CD4-positive, alpha-beta T cell (primary cell): ENCODE measurements at places on chromosomes 3 and 15. TPM values are rescaled to one million over a fixed set of nuclear protein-coding genes. Genes with fewer than 3 reads are reported as not detected.

- DNase-seq, result no peak
Measured at GRCh38 chr3:46871222-46871621, 6.3 kb upstream of the PTH1R start.

DNA sequence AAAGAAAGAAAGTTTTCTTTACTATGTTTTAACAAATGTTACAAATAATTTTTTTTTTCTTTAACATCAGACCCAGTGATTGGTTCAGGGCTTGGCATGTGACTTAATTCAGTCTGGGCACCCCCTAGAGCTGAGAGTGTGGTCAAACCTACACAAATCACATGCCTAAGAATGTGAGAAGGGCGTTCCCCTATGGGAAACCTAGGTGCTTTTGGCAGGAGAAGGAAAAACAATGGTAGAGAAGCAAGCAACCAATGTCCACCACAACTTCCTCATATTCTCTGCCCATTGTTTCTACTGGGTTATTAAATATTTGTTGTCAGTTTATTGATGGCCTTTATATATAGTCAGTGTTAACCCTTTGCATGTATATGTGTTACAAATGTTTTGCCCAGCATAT is 21.4 kb upstream of the PIAS1 start:
- peak; percentile 41 for DNase-seq

DNA sequence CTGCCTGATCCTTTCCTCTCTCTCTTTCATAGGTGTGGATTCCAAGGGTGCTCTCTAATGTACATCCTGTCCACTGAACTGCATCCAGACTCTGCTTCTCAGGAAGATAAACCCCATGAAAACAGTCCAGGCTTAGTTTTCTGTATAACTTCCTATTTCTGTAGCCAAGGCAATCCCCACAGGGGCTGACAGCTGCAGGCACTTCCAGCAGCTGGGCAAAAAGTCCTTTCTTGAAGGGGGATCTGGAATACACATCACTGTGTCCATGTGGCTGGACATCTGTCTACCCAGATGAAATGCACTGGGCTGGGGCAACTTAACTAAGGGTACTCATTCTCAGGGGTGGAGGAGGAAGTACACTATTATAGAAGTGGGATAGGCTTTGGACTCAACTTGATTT is 72.2 kb downstream of the NR1D2 start:
- DNase-seq, result no peak

DNA sequence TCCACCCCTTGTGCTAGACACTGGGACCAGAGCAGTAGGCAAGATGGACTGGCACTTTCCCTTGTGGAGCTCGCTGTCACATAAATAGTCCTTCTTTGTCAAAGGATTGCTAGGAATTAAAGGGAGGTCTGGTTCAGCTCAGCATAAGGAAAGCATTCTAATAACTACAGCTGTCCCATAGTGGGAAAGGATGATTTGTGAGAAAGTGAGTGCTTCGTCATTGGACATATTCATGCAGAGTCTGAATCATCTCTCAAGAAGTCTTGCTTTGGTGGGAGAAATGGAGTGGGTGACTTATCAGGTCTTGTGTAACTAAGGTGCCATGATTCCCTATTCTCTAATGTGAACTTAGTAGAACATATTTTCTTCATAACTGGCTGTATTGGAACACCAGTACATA is 14.7 kb downstream of the PPARG start:
- no peak for DNase-seq

DNA sequence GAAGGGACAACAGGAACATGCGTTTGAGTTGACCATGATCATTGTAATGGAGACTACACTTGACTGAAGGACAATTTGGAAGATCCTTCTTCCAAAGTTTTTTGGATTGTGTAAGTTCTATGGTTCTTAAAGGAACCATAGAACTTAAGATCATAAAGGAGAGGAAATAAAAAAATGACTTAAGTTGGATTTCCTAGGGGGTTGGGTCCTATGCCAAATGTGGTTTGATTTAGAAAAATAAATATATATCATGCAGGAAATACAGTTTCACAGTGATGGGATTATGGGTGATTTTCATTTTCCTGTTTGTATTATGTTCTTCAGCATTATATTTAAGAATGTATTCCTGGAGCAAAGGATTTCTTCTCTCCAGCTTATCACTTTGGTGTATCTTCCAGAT is 305.5 kb upstream of the DPH6 start:
- no peak for DNase-seq

DNA sequence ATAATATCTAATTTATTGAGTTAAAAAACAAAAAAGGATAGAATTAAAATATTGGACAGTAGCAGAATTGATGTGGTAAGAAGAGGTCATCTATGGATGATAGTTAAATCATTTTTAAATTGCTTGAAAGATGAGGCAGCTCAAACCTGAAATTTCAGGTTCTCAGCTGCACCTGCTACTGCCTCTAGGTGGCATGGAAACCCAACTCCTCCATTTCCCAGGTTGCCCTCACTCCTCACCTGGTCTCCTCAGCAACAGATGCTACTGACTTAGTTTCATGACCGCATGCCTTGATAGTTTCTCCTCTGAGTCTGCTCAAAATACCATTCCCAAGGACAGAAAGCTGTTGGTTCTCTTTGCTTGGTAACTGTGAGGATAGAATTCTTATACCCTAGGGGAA is 148.1 kb downstream of the ABHD5 start:
- DNase-seq, result no peak

GRCh38 chr3:115562636-115563267 is 60.6 kb upstream of the GAP43 start:
- DNase-seq, result no peak

DNA sequence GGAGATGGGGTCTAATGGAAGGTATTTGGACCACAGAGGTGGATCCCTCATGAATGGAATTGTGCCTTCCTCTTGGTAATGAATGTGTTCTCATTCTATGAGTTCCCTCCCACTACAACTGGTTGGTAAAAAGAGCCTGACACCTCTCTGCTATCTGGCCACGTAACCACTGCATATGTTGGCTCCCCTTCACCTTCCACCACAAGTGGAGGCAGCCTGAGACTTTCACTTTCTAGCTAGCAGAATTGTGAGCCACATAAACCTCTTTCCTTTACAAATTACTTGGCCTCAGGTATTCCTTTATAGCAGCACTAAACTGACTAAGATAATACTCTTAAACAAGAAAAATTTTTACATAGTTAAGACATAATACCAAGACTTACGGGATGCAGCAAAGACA is 155.3 kb downstream of the NR1I2 start:
- no peak for DNase-seq

- no peak for DNase-seq
Measured at GRCh38 chr15:58264053-58264971, 126.1 kb downstream of the AQP9 start.

GRCh38 chr15:88894819-88895767 is at the start of gene HAPLN3:
TSS of gene HAPLN3 (minus strand) at chr15:88895544. CDS start at chr15:88887298, 8,246 bp downstream.
- DNase-seq, result peak; percentile 78

DNA sequence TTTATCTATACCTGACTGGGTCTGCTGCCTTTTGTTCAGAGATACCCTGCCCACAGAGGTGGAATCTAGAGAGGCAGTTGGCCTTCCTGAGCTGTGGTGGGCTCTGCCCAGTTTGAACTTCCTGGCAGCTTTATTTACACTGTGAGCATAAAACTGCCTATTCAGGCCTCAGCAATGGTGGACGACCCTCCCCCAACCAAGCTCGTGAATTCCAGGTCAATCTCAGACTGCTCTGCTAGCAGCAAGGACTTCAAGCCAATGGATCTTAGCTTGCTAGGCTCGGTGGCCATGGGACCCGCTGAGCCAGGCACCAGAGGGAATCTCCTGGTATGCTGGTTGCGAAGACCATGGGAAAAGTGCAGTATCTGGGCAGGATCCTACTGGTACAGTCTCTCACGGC is 270.2 kb downstream of the CADM2 start:
- no peak for DNase-seq

DNA sequence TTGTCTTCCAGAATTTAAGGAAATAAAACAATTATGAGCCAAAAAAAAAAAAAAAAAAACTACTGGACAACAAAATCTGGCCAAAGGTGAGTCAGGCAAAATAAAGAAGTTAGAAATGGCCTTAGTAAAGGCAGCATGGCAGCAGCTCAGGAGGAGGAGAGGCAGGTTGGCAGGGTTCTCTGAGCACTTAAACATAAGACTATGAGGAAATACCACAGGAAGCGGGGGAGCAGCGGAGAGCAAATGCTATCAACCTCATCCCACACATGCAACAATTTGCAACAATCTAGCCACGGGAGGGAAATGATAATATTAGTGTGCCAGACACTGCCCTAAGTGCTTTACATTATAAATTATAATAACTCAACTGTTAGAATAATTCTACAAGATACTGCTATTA is 247.3 kb upstream of the NSMCE3 start:
- DNase-seq, result no peak

GRCh38 chr15:71758711-71759110 is 51.6 kb upstream of the NR2E3 start:
- no peak for DNase-seq

Gene SHQ1
- 13.1 TPM for total RNA-seq
